ENCODE measurements at places on chromosomes 3 and 15.

- DNase-seq: no peak
These were observed 19.8 kb upstream of the PIGZ start for GRCh38 chr3:196988241-196989029.

DNA sequence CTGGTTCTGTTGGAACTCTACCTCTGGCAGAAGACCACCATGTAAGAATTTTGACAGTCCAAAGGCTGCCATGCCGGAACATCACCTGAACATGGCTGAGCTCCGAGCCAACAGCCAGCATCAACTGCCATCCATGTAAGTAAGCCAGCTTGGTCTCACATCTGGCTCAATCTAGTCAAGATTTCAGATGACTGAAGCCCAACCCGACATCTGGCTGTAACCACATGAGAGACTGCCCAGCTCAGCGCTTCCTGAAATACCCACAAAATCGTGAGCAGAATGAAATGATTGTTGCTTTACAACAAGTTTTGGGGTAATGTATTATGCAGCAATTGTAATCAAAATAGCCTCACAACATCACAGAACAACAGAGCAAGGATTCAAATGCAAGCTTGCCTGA, 32.9 kb downstream of the GHSR start:
- DNase-seq: no peak

- DNase-seq: no peak
These were observed 413 bp downstream of the NUSAP1 start for GRCh38 chr15:41333026-41333562.

DNA sequence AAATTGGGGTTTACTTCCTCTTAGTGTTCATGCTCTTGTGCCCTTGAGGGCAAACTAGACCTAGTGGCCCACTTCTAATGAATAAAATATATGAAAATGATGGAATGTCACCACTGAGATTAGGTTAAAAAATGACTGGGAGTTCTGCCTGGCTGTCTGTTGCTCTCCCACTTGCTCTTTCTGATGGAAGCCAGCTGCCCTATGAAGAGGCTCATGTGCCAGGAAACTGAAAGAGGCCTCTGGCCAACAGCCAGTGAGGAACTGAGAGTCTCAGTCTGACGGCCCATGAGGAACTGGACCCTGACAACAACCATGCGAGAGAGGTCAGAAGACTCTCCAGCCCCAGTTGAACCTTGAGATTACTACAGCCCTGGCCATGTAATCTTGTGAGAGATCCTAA, 107.1 kb upstream of the FHIT start:
- no peak for DNase-seq

GRCh38 chr15:74222240-74223119, 13.6 kb upstream of the CCDC33 start:
- DNase-seq: peak; percentile 79

DNA sequence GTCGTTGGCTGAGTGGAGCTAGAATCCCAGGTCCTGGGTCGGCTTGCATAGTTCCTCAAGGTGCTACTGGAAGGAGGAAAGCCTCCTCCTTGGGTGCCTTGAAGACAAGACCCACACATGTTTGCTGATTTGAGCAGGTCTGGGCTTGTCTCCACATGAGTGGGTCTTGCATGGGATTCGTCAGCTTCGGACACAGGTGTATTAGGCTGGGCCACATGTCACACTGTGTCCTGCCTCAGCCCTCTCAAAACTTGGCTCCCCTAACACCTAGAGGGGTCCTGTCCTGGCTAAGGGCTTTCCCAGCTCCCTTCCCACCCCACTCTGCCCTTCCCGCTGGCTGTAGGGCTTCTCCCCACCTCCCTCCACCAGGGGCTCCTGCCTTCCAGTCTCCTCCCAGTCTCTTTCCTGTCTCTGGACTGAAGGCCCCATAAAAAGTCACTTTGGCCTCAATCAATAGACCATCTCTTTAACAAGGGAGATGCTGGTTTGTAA, 73.0 kb upstream of the ADPGK start:
- DNase-seq: no peak

DNA sequence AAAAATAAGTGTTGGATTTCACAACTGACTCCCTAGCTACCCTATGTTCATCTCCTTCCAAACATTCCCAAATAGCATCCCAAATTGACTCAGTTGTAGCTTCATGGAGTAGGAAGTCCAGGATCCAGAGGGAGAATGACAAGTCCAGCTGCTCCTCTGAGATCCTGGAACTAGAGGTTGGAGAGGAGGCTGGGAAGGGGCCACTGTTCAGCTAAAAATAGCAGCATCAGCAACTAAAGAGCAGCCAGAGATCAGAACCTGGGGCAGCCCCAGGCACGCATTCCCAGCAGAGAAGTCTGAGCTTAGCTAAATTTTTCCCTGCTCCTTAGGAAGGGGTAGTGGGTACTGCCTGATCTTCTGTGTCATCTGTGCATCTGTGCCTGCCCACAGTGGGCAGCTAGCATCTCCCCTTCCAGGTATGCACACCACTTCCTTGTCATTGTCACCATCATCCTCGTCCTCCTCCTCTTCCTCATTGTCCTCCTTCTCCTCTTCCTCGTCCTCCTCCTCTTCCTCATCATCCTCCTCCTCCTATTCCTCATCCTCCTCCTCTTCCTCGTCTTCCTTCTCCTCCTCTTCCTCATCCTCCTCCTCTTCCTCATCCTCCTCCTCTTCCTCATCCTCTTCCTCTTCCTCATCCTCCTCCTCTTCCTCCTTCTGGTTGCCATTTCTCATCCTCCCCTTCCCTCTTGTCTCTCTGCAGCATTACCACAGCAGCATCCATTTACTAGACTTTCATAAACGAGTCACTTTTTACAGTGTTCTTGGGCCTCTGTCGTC, 152.3 kb upstream of the ROPN1 start:
- DNase-seq: no peak

DNA sequence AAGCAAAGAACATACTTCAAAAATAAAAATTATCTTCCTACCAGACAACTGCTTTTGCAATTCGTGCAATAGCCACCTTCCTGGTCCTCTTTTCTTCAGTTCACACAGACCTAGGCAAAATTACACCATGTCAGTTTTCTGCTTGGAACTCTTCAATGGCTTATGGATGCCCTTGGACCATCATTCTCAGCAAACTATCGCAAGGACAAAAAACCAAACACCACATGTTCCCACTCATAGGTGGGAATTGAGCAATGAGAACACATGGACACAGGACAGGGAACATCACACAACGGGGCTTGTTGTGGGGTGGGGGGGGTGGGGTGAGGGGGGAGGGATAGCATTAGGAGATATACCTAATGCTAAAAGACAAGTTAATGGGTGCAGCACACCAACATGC, 29.2 kb upstream of the PLSCR5 start:
- DNase-seq: no peak

DNA sequence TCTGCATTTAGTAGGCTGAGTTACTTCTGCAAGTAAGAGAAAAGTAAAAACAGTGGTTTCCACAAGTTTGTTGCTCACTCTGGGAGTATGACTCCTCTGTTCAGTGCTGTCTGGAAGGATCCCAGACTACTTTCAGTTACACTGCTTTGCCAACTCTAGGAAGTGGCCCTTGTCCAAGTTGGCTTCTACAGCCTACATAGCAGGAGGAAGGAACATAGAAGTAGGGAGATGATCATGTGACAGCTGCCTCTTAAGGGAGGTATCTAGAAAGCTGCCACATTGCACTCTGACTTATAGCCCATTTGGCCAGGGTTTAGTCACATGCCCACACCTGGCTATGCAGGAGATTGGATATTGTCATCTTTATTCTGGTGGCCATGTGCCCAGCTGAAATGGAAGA, 298.1 kb downstream of the NSUN3 start:
- DNase-seq: no peak

DNA sequence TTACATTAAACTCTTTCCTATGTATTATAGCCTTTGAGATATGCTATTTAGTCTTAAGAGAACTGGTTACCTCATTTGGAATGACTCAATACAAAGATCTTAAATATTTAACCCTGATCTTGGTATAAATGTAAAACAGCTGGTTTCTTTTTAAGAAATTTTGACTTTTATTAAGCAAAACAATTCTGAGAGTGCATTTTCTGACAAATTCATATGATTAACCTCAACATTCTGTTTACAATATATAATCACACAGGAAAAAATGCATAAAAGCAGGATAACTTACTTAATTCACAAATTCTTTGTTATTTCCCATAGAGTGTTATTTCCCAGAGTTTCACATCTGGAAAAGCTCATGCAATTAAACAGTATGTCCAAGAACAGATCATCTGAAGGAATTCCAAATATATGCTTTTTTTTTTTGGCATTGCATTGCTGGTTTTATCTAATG, 400.4 kb upstream of the THBS1 start:
- peak; percentile 69 for DNase-seq
